ENCODE measurements at places on chromosomes 16 and 17. TPM values are rescaled to one million over a fixed set of nuclear protein-coding genes. Genes with fewer than 3 reads are reported as not detected.

DNA sequence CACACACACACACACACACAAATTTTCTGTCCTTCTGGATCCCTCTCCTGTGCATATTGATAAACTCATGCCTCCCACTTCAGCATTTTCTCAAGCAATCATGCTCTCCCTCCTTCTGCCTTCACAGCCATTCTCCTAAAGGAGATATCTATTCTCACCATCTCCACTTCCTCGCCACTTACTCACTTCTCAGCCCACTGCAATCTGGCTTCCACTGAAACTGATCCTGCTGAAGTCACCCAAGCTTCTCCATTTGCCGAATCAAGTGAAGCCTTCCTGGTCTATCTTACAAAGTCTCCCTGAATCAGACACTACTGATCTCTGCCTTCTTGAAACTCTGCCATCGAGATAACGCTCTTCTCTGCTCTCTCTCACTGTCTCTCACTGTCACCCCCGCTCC is 54.0 kb upstream of the GNAO1 start:
- H3K4me1 ChIP-seq, result no peaks in the 10 kb centered on the region
- H3K27ac ChIP-seq, result no peak overlapping the region
- no peaks in the 10 kb centered on the region for H3K36me3 ChIP-seq
- no peak overlapping the region for H3K4me3 ChIP-seq

- peaks cover 21% of the 10 kb centered on the region for H3K4me1 ChIP-seq
- H3K4me3 ChIP-seq, result no peak overlapping the region
- H3K27ac ChIP-seq, result peak overlapping the region; percentile 81
- peaks cover 57% of the 10 kb centered on the region for H3K36me3 ChIP-seq
- DNase-seq, result peak; percentile 69
These were observed 7.6 kb upstream of the PHKG2 start for GRCh38 chr16:30740364-30741251.

DNA sequence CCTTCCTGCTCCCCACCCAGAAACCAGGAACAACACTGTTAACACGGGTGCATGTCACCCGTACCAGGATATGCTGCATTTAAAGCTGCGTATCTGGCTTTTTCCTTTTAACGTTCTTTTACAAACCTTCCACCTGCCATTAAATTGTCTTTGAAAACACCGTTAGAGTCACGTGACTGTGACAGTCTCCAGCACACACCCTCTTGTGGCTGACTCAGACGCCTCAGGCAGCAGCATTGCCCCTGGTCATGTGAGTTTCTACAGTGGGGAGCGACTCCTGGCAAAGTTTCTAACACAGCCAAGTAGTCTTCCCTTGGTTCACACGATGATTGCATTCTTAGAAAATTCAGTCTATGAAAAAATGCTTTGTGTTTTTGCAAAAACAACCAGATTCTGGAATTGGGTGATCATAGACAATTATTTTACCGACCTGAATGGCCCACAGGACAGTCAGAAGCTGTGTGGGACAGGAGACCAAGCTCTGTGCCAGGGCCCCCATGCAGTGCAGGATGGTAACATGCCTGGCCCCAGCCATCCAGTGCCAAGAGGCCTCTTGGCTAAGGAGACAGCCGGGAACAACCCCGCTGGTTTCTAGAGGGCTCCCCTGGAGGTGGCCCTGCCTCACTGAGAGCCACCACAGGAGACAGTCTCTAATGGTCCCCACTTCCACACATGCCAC is 199.1 kb downstream of the KATNIP start:
- no peaks in the 10 kb centered on the region for H3K36me3 ChIP-seq
- no peak overlapping the region for H3K4me3 ChIP-seq
- no peaks in the 10 kb centered on the region for H3K27me3 ChIP-seq
- peak; percentile 80 for DNase-seq
- peak overlapping the region; percentile 24 for H3K27ac ChIP-seq
- H3K4me1 ChIP-seq, result peaks cover 11% of the 10 kb centered on the region

DNA sequence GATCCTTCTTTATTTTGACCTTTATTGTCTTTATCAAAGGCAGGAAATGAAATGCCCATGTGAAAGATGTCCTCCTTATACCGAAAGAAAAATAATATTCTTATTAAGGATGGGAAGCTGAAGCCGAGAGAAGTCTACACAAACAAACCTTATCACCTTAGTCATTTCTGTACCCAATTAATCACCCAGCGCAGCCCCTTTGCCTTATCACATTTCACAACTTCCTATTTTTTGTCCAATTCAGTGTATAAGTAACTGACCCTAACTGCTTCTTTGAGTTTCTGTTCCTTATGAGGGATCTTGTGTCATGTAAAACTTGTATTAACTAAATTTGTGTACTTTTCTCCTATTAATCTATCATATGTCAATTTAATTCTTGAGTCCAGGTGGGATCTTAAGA is 16.4 kb upstream of the CCL23 start:
- H3K27me3 ChIP-seq, result peaks cover 2% of the 10 kb centered on the region
- no peaks in the 10 kb centered on the region for H3K4me1 ChIP-seq
- no peaks in the 10 kb centered on the region for H3K36me3 ChIP-seq
- DNase-seq, result no peak
- H3K27ac ChIP-seq, result no peak overlapping the region

- H3K27ac ChIP-seq, result no peak overlapping the region
- no peaks in the 10 kb centered on the region for H3K4me1 ChIP-seq
These were observed 1.6 kb upstream of the FMNL1 start for GRCh38 chr17:45220079-45220478.

The BCO1 gene
- not detected for total RNA-seq

The RSKR gene
- 10.4 TPM for total RNA-seq

The PAM16 gene
- 50.7 TPM for total RNA-seq

The CTF1 gene
- total RNA-seq, result 5.2 TPM

The TBCD gene
- 31.8 TPM for total RNA-seq

The KRT27 gene
- not detected for total RNA-seq

The FA2H gene
- total RNA-seq, result 0.14 TPM

The SMIM5 gene
- 0.07 TPM for total RNA-seq

The PPP1R27 gene
- total RNA-seq, result 0.65 TPM

All from astrocyte (in vitro differentiated cells and primary cell).